H9 (cell line): ENCODE measurements at places on chromosomes 12 and 14. TPM values are rescaled to one million over a fixed set of nuclear protein-coding genes. Genes with fewer than 3 reads are reported as not detected.

The CYP27B1 gene
- 6.1 and 6.5 TPM in 2 replicates for total RNA-seq

The KRT2 gene
- total RNA-seq = not detected in 2 replicates

The SCN8A gene
- 13.7 and 15.2 TPM in 2 replicates for total RNA-seq

The TIMM9 gene
- total RNA-seq = 51.4 and 52.3 TPM in 2 replicates

The SIX6 gene
- total RNA-seq = not detected in 2 replicates

The FAR2 gene
- 17.9 and 22.1 TPM in 2 replicates for total RNA-seq

The FOXN4 gene
- 0.29 and 0.39 TPM in 2 replicates for total RNA-seq

DNA sequence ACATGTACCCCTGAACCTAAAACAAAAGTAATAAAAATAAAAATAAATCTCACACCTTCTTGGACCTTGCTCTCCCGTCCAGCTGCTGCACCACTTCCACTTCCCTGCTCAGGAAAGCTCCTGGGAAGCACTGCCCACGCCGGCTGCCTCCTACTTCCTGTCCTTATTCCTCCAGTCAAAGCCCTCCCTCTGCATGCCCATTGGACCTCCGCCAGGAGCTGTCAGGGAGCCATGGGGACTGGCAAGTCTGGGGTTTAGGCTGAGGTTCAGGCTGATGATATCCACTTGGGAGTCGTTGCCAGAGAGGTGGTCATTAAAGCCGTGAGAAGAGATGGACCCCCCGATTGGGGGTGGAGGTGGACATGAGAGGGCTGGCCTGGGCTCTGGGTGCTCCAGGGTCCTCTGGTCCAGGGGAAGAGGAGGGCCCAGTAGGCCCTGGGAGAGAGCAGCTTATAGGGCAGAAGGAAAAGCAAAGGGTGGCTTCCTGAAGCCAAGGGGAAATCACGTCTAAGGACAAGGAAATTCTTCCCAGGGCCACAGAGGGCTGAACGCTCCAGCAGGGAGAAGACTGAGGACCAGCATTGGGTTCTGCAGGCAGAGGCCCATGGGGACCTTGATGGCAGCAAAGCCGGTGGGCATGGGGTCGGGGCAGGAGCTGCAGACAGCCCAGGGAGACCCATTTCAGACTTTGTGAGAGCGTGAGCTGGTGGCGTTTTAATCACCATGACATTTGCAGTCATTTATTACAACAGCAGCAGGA, 78.7 kb downstream of the FZD10 start:
- H3K27me3 ChIP-seq = peaks cover 7% of the 10 kb centered on the region; the same call in 1 of the 2 replicates
- H3K36me3 ChIP-seq = no peaks in the 10 kb centered on the region
- no peak for DNase-seq
- no peak overlapping the region for H3K4me3 ChIP-seq
- H3K4me1 ChIP-seq = no peaks in the 10 kb centered on the region

DNA sequence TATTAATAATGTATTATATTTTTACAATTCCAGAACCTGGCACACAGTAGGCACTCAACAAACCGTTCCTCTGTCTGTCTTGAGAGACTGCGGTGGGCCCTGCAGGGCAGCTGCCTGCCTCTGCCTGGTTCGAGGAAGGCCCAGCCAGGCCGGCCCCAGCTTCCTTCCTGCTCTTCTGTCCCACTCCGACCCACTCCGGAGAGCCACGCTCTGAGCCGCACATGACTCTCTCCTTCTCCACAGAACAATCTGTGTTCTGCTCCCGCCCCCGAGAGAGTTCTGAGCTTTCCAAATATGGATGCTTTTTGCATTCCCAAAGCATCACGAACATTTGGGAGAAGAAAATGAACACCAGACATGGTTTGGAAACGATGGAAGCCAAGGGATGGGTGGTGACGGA, 57.3 kb downstream of the TTC7B start:
- H3K36me3 ChIP-seq = peaks cover 3% of the 10 kb centered on the region; the same call in 1 of the 3 replicates
- no peaks in the 10 kb centered on the region; the same call in 1 of the 2 replicates for H3K4me1 ChIP-seq
- no peak overlapping the region for H3K27ac ChIP-seq
- no peaks in the 10 kb centered on the region for H3K27me3 ChIP-seq
- no peak overlapping the region; the same call in 2 of the 3 replicates for H3K4me3 ChIP-seq

DNA sequence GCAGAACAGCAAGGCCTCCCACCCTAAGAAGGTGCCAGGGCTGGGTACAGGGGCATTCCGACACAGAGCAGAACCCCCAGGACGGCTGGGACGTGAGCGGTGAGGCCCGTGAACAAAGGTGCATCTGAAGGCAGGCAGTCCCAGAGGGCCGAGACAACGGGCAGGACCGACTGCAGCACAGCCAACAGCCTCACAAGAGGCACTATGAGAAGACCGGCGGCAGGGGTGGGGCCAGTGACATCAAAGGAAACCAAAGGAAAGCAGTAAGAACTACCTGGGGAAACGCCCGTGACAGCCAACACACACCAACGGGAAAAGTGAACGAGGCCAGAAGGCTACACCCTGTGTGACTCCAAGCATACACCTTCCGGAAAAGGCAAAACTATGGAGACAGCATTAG, 9.1 kb downstream of the BTBD6 start:
- no peaks in the 10 kb centered on the region for H3K36me3 ChIP-seq
- no peaks in the 10 kb centered on the region for H3K4me1 ChIP-seq
- H3K27ac ChIP-seq = no peak overlapping the region
- H3K4me3 ChIP-seq = no peak overlapping the region
- peak; percentile 27 for DNase-seq

GRCh38 chr12:56338308-56339157, at the start of gene IL23A:
TSS of gene IL23A (plus strand) at chr12:56338884. CDS start at chr12:56339045, 161 bp downstream.
- DNase-seq = peak; percentile 81
- peak within 1 kb of the TSS; percentile 49 for H3K27ac ChIP-seq
- H3K4me3 ChIP-seq = peak within 1 kb of the TSS; percentile 52
- peaks cover 21% of the 10 kb centered on the region for H3K4me1 ChIP-seq
- H3K27me3 ChIP-seq = no peaks in the 10 kb centered on the region
- peaks cover 2% of the 10 kb centered on the region; the same call in 2 of the 3 replicates for H3K36me3 ChIP-seq

- no peak for DNase-seq
- H3K27ac ChIP-seq = no peak overlapping the region
- H3K36me3 ChIP-seq = peaks cover 2% of the 10 kb centered on the region; the same call in 1 of the 2 replicates
- no peaks in the 10 kb centered on the region for H3K4me1 ChIP-seq
These were observed 345.8 kb upstream of the CCDC196 start for GRCh38 chr14:66140213-66140918.

- H3K4me1 ChIP-seq = no peaks in the 10 kb centered on the region
- H3K27me3 ChIP-seq = no peaks in the 10 kb centered on the region
- no peaks in the 10 kb centered on the region for H3K36me3 ChIP-seq
- H3K4me3 ChIP-seq = no peak overlapping the region
These were observed 183.8 kb downstream of the STXBP6 start for GRCh38 chr14:24866067-24866639.

DNA sequence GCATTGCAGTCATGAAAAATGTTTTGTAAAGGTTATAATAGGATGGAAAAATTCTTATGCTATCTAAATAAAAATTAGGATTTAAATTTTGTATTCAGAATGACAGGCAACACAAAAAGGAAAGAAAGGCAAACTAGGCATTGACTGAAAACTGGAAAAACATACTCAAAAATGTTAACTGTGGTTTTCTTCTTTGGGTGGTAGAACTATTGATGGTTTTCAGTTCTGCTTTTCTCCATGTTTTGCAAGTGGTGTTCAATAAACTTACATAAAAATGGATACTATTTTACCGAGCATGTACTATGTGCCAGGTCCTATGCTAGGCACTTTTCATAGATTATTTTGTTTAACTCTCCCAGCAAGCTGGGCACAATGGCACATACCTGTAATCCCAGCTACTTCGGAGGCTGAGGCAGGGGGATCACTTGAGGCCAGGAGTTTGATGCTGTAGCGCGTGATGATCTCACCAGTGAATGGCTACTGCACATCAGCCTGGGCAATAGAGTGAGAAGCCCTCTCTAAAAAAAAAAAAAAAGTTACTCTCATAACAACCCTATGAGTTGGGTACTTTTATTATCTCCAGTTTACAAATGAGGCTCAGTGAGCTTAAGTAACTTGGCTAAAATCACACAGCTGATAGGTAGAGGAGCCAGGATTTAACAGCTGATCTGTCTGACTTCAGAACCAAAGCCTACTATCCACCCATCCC, 26.3 kb upstream of the TCP11L2 start:
- H3K27me3 ChIP-seq = no peaks in the 10 kb centered on the region
- no peak overlapping the region for H3K27ac ChIP-seq

GRCh38 chr14:90814806-90815571, 1.2 kb downstream of the TTC7B start:
- DNase-seq = no peak
- no peaks in the 10 kb centered on the region for H3K4me1 ChIP-seq
- H3K36me3 ChIP-seq = no peaks in the 10 kb centered on the region
- H3K27me3 ChIP-seq = no peaks in the 10 kb centered on the region
- H3K27ac ChIP-seq = no peak overlapping the region
- H3K4me3 ChIP-seq = peak overlapping the region; percentile 76

DNA sequence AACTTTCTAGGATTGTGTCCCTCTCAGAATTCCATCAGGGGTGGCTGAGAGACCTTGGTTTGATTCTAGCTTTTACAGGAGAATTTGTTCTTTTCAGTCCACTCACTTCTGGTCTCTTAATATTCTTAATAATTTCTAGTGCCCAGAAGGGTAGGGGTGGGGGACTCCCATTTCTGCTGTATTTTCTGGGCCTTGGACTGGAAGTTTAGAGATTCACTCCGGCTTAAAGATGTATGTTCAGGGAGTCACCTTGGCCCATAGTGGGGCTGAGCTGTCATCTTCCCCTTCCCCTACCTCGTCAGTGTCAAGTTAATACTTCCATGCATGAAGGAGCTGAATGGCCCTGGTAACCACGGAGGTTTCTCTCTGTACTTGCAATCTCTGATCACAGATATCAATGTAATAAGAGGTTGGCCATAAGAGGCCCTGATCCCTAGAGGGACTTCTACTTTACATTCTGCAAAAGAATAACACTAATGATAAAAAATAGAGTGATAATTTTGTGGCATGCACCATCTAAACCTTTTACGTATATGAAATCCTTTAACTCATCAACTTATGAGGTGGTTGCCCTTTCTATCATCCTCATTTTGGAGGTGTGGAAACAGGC, 6.7 kb downstream of the KRT81 start:
- no peak overlapping the region for H3K27ac ChIP-seq
- no peaks in the 10 kb centered on the region; the same call in 1 of the 2 replicates for H3K27me3 ChIP-seq
- H3K36me3 ChIP-seq = no peaks in the 10 kb centered on the region
- H3K4me3 ChIP-seq = no peak overlapping the region
- no peaks in the 10 kb centered on the region for H3K4me1 ChIP-seq

DNA sequence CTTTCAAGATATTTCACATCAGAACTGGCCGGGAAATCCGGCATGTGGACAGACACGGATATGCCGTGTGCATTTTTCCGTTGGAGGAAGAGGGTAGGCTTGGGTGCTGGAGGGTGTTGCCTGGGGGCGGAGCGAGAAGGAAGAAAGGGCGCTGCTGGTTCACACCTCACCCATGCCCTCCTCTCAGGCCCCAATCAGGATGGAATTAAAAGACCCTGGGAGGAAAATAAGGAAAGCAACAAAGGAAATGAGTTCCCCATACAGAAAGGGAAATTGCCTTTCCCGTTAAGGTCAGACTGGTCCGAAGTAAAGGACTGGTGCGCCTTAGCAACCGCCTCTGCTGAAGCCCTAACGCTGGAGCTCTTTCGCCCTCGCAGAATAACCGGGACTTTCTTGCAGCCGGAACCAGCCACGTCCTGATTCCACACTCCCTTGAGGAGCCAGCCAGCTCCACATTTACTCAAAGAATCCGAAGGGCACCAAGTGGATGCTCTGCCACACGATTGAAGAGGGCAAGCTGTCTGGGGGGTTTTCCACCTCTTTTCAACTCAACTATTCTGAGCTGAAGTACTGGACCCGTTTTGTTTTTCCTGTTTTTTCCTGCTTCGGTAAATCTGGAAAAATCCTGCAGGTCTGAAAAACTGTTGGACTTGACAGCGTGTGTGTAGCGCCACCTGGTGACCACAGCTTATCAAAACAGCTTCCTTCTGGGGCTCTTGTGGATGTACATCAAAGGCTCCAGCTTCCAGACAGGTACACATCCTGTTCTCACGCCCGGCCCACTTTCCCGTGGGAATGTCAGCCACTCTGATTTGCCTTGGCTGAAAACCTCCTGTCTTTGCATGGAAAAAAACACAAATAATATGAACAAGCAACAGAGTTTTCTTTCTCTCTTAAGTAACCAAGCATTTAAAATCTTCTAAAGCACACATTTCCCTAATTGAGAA, 37.6 kb upstream of the BCL2L14 start:
- no peaks in the 10 kb centered on the region for H3K27me3 ChIP-seq
- DNase-seq = peak; percentile 88
- H3K27ac ChIP-seq = no peak overlapping the region
- no peaks in the 10 kb centered on the region for H3K36me3 ChIP-seq
- H3K4me1 ChIP-seq = peaks cover 2% of the 10 kb centered on the region; the same call in 1 of the 2 replicates

GRCh38 chr12:105843986-105844760, 294.6 kb downstream of the NUAK1 start:
- DNase-seq = no peak
- no peaks in the 10 kb centered on the region for H3K36me3 ChIP-seq
- no peaks in the 10 kb centered on the region for H3K27me3 ChIP-seq
- no peaks in the 10 kb centered on the region for H3K4me1 ChIP-seq

DNA sequence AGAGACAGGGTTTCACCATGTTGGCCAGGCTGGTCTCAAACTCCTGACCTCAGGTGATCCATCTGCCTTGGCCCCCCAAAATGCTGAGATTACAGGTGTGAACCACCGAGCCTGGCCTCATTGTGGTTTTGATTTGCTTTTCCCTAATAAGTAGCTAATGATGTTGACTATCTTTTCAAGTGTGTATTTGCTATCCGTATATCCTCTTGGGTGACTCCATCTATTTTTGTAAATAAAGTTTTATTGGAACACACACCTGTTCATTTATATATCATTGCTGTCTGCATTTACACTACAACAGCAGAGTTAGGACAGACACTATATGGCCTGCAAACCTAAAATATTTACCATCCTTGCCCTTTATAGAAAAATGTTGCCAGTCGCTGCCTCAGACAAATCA, 13.7 kb upstream of the HRK start:
- H3K27me3 ChIP-seq = no peaks in the 10 kb centered on the region
- H3K36me3 ChIP-seq = no peaks in the 10 kb centered on the region
- no peak overlapping the region for H3K27ac ChIP-seq
- no peak for DNase-seq
- no peaks in the 10 kb centered on the region for H3K4me1 ChIP-seq

DNA sequence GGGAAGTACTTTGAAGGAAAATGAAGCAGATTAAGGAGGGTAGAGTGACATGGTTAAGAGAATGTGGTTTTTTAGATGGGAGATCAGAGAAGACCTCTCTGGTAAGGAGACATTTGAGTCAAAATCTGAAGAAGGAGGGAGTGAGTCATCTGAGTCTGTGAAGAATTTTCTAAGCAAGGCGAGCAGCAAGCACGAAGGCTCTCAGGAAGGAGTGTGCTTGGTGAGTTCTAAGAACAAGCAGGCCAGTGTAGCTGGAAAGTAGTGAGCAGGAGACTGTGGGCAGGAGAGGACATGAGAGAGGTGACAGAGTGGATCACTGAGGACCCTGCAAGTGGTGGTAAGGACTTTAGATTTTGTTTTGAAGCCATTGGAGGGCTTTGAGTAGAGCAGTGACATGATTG, 76.3 kb upstream of the FUT8 start:
- H3K27me3 ChIP-seq = peaks cover 36% of the 10 kb centered on the region
- peaks cover 6% of the 10 kb centered on the region; the same call in 1 of the 2 replicates for H3K4me1 ChIP-seq
- H3K4me3 ChIP-seq = no peak overlapping the region
- DNase-seq = no peak

- no peaks in the 10 kb centered on the region for H3K4me1 ChIP-seq
- H3K27ac ChIP-seq = no peak overlapping the region
- H3K36me3 ChIP-seq = no peaks in the 10 kb centered on the region
- no peak for DNase-seq
- no peaks in the 10 kb centered on the region for H3K27me3 ChIP-seq
These were observed 6.0 kb upstream of the LGALS3 start for GRCh38 chr14:55123101-55123500.

- H3K27me3 ChIP-seq = no peaks in the 10 kb centered on the region; the same call in 1 of the 2 replicates
- H3K27ac ChIP-seq = no peak overlapping the region
- no peaks in the 10 kb centered on the region for H3K36me3 ChIP-seq
- DNase-seq = no peak
- no peaks in the 10 kb centered on the region; the same call in 1 of the 2 replicates for H3K4me1 ChIP-seq
These were observed 30.5 kb upstream of the METAP2 start for GRCh38 chr12:95443459-95443858.
